HTR-8/SVneo (cell line): ENCODE measurements at places on chromosomes 13 and 19.

DNA sequence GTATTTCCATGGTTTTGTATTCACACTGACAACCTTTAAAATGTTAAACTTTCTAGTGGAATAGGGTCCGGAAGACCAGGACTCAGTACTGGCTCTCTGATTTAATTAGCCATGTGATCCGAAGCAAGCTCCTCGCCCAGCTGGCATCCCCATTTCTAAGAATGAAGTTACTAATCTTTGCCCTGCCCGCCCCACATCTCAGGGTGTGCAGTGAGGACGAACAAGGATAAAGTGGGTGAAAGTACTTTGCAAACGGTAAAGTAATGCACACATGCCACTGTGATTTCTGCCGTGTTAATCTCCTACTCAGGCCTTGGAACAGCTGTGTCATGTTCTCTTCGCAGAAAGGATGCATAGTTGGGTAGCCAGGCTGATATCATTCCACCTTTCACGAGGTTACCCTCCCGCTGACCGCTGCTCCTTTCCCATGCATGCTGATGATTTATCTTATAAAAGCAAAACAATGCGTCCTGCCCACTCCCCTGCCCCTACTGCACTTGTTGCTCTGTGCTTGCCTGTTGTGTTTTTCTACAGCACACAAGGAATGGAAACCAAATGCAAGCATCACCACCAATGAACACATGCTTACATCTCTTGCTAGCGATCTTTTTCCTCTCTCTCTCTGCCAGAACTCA is 539.0 kb downstream of the EFNB2 start:
- no peak for DNase-seq

DNA sequence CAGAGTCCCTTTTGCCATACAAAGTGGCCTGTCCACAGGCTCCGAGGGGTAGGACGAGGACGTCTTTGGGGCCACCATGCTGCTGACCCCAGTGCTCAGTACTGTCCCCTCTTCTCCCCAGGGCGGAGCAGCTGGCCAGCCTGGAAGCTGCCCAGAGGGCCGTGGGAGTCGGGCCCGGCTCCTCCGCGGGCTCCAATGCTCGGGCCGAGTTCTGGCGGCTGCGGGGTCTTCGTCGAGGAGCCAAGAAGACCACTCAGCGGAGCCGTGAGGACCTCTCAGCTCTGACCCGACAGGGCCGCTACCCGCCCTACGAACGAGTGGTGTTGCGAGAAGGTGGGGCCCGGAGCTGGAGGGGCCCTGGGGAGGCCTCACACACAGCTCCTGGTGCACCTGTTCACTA is 21.1 kb downstream of the APBA3 start:
- DNase-seq, result no peak

GRCh38 chr19:54464044-54464629 is 559 bp upstream of the LENG9 start:
- DNase-seq, result peak; percentile 69

DNA sequence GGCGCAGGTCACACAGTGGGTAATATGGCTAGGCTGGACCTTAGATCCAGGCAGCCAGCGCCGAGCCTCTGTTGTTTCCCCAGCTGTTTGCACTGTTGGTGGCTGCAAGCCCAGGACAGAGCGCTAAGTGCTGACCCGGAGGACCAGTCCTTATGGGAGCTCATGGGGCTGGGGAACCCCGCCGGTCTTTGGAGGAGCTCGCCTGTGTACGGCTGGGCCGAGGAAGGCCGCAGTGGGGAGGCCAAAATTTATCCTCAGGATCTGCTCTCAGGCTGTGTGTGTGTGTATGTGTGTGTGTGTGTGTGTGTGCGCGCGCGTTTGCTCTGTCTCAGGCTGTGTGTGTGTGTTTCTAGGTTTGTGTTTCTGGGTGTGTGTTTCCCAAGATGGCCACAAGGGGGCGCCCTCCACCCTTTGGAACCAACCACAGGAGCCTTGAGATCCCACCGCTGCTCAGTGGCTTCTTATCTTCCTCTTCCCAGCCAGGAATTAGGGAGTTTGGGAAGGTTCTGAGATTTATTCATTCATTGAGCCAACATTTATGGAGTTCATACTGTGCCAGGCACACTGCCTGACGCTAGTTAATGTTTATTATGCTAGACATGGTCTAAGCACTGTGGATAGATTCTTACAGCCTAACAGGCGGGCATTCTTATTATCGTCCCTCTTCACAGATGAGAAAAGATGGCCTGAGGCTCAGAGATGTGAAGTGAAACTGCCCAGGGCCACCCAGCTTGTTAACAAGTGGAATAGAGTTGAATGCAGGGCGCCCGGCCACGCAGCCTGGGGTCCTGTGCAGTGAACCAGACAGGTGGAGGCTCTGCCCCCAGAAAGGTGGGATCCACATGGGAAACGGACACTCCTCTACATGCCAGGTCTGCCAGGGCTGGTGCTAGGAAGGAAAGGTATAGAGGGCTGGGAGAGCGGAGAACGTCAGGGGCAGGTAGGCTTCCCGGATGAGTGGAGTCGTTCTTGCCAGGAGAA is 13.0 kb downstream of the PGLYRP1 start:
- DNase-seq, result peak; percentile 72

- peak; percentile 80 for DNase-seq
Measured at GRCh38 chr19:33143897-33144405, 12.0 kb downstream of the WDR88 start.
